ENCODE measurements at places on chromosomes 11 and 22.

DNA sequence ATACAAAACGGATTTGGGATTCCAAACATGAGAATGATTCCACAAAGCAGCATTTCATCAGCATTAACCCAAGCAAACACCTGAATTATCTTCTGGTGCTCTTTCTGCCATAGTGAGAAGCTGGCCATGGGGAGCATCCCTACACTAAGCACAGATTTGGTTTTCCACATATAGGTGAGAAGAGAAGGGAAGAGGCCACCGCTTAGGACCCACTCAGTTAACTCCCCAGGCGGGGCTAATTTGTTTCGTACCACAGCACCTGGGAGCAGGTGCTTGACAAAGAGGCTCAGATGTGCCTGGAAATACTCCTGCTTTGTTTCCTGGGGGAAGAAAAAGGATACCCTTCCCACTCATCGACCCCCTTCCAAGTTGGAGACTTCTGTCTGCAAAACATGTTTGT, 64.2 kb downstream of the RAB30 start:
- DNase-seq: peak; percentile 52

- no peak for DNase-seq
These were observed 674.1 kb downstream of the OPCML start for GRCh38 chr11:132858223-132858622.

DNA sequence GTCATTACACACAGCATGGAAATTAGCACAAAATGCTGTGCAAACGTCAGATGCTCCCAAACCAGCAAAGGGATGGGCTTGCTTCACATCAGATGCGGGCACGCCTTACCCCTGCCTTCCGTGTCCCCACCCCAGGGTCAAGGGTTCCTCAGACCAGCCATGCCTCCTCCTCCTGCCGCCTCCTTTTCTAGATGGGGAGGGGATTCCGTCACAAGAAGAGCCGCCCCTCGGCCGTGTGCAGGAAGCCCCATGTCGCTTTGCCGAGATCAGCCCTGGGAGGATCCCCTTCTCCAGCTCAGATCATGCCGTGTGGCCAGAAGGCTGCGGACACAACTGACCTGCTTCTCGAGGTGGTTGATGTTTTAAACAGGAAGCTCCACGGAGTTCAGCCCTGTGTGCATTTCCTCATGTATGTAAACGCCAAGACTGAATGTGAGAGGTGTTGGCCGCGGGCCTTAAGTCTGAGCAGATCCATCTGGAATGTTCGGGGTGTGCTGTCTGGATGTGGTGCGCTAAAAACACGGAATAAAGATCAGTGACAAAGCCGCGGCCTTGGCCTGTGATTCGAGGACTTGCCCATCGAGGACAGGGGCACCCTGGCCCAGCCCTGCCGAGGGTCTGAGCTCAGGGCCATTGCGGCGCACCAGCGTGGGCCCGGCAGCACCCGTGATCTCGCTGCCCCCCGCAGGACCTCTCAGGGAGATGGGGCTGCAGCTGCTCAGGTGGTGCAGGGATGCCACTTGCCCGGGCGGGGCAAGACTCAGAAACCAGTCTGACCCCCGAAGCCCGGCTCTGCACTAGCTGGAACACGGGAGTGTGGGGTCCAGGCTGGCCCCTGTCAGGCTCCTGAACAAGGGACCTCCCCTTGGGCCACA, 412.9 kb downstream of the TBC1D22A start:
- no peak for DNase-seq

DNA sequence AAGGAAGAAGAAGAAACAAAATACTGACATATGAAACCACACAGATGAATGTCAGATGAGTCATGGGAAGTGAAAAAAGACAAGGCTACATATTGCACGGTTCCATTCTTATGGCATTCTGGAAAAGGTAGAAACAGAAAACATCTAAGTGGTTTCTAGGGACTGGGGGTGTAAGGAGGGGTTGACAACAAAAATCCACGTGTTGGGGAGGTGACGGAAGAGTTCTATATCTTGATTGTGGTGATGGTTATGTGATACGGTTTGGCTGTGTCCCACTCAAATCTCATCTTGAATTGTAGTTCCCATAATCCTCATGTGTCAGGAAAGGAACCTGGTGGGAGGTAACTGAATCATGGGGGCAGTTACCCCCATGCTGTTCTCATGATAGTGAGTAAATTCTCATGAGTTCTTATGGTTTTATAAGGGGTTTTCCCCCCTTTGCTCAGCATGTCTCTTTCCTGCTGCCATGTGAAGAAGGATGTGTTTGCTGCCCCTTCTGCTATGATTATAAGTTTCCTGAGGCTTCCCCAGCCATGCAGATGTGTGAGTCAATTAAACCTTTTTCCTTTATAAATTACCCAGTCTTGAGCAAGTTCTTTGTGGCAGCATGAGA, 6.4 kb upstream of the ARFGAP3 start:
- no peak for DNase-seq

GRCh38 chr11:17298302-17298701, 21.8 kb downstream of the NUCB2 start:
- DNase-seq: no peak

GRCh38 chr11:108709741-108710140, 44.9 kb downstream of the DDX10 start:
- no peak for DNase-seq

GRCh38 chr11:34305193-34305592, 52.6 kb downstream of the ABTB2 start:
- no peak for DNase-seq

GRCh38 chr11:121892131-121892681, 223.8 kb downstream of the BLID start:
- DNase-seq: no peak

GRCh38 chr11:6440906-6441358, at the start of gene HPX:
Gene HPX (minus strand): TSS chr11:6440987. CDS start chr11:6440963, 24 bp downstream.
- no peak for DNase-seq

- DNase-seq: no peak
These were observed 30.6 kb downstream of the EXPH5 start for GRCh38 chr11:108562746-108563581.

DNA sequence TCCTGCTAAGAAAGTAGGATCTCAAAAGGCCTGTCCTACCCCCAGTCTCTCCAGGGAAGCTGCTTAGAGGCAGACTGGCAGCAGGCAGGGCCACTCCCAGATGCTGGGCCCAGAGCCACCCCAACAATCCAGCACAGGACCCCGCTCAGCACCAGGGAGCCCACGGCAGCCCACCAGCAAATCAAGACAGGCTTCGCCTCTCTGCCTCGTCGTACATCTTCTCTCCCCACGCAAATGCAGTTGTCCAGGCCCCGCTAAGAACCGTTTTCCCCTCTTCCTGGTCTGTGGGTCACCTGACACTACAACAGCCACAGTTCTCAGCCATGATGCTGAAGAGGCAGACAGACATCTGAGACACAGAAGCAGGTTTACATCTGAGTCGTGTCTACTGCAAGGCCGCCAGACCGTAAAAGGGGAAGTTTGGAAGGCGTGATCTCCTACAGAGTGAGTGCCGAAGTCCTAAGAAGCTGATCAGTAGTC, 51.1 kb downstream of the IGSF9B start:
- DNase-seq: no peak

GRCh38 chr11:45089251-45089650, 57.2 kb upstream of the PRDM11 start:
- DNase-seq: no peak

DNA sequence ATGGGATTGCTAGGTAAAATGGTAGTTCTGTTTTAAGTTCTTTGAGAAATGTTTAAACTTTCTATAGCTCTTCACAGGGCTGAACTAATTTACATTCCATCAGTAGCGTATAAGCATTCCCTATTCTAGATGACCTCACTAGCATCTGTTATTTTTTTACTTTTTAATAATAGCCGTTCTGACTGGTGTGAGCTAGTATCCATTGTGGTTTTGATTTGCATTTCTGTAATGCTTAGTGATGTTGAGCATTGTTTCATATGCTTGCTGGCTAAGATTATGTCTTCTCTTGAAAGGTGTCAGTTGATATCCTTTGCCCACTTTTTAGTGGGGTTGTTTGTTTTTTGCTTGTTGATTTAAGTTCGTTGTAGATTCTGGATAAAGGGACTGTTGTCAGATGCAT, 35.9 kb downstream of the MMP27 start:
- no peak for DNase-seq

- DNase-seq: no peak
These were observed 729 bp upstream of the ALX4 start for GRCh38 chr11:44310463-44311272.

DNA sequence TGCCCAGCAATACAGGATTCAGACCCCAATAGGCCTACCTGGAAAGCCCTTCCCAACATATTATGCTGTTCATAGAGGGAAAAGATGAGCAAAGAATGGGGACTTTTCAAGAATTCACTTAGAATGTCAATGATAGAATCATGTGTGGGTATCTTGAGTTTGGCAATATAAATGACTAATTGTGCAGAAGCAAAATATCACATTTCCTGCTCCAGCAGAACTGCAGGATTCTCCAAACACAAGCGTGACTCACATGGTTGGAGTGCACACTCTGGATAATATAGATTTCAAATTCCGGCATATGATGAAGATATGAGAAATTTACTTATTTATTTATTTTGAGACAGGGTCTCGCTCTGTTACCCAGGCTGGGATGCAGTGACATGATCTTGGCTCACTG, 12.5 kb upstream of the APOL5 start:
- no peak for DNase-seq

GRCh38 chr11:130554241-130555055, 106.0 kb downstream of the ADAMTS15 start:
- no peak for DNase-seq

- DNase-seq: no peak
These were observed 80.1 kb upstream of the ALX4 start for GRCh38 chr11:44389963-44390605.

DNA sequence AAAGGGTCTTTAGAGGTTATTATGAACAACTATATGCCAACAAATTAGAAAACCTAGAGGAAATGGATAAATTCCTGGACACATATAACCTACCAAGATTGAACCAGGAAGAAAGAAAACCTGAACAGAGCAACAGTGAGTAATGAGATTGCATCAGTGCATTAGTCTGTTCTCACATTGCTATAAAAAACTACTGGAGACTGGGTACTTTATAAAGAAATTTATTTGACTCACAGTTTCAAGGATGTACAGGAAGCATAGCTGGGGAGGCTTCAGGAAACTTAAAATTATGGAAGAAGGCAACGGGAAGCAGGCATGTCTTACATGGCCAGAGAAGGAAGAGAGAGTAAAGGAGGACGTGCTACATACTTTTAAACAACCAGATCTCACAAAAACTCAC, 70.8 kb upstream of the GNAZ start:
- DNase-seq: no peak

GRCh38 chr11:11979488-11980117, 28.8 kb downstream of the DKK3 start:
- DNase-seq: no peak

DNA sequence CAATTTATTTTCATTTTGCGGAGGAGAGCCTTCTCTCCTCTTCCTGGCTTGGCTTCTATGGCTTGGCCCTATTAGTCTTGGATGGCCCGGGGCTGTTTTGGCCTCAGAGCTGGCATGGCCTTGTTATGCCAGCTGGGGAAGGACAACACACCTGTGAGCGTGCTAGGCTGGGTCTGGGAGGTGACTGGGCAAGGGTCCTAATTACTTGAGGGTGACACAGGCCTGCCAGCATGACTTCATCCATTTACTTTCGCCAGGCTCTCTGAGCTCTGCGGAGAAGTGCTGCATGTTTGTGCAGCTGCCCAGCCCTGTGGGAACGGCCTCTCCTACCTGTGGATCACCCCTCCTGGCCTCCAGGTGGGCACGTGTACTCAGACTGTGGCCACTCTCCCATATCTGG, 153.6 kb downstream of the SNX19 start:
- DNase-seq: peak; percentile 70

DNA sequence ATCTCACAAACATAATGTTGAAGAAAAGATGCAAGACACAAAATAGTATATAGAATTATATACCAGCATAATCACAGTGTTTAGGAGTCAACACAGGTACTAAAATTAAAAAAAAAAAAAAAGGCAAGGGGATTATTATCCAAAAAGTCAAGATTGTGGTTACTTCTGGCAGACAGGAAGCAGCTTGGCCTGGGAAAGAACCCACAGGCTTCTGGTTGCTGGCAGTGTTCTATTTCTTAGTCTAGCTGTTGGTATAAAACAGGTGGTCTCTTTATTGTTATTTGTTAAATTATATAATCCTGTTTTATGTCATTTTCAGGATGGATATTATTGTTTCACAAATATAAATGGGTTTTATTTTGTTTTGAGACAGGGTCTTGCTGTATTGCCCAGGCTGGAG, 54.0 kb downstream of the C11orf58 start:
- DNase-seq: no peak

- DNase-seq: no peak
These were observed 18.9 kb downstream of the MYRF start for GRCh38 chr11:61771195-61771894.

DNA sequence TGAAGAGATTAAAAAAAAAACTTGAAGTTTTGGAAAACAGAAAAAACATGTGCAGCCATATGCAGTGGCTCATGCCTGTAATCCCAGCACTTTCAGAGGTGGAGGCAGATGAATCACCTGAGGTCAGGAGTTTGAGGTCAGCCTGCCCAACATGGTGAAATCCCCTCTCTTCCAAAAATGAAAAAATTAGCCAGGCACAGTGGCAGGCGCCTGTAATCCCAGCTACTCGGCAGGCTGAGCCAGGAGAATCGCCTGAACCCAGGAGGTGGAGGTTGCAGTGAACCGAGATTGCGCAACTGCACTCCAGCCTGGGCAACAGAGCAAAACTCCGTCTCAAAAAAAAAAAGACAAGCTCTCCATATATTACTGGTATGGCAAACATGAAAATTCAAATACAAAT, 7.6 kb downstream of the DLG2 start:
- DNase-seq: no peak

GRCh38 chr22:17842386-17842785, 68.1 kb upstream of the BID start:
- no peak for DNase-seq
